NCI-H2171 (cell line): ENCODE measurements at places on chromosomes 4 and X.

DNA sequence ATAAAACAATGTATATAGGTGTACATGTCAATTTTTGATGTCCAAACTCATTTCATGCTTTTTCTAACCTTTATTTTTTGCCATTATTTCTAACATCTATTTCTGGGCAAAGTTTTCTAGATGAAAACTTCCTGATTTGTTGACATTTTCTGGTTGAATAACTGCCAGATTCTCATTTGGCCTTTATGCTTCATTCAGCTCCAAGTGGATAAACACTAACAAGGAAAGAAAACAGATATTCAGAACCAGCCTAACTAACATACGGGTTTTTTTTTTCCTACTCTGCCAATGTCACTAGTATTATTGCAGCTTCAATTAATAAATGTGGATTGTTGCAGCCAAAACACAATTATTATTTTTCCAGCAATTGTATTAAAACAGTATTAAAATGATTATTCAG, 50.9 kb upstream of the RAP1GDS1 start:
- DNase-seq, result no peak

- DNase-seq, result no peak
These were observed 100.3 kb upstream of the DDIT4L start for GRCh38 chr4:100290585-100290984.

DNA sequence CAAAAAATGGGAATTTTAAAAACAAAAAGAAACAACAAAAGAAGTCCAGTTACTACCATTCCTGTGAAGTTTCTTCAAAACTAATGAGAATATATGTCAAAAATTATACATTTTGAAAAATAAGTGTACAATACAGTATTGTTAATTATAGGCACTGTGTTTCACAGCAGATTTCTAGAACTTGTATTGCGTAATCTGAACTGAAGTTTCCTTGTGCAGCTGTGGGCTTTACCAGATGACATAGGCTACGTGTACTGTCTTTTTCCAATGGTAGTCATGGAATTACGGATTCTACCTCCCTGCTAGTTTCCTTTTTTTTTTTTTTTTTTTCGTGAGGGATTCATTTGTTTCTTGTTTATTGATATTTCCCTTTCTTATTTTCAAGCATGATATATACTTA, 113.8 kb upstream of the GABRA2 start:
- DNase-seq, result no peak

DNA sequence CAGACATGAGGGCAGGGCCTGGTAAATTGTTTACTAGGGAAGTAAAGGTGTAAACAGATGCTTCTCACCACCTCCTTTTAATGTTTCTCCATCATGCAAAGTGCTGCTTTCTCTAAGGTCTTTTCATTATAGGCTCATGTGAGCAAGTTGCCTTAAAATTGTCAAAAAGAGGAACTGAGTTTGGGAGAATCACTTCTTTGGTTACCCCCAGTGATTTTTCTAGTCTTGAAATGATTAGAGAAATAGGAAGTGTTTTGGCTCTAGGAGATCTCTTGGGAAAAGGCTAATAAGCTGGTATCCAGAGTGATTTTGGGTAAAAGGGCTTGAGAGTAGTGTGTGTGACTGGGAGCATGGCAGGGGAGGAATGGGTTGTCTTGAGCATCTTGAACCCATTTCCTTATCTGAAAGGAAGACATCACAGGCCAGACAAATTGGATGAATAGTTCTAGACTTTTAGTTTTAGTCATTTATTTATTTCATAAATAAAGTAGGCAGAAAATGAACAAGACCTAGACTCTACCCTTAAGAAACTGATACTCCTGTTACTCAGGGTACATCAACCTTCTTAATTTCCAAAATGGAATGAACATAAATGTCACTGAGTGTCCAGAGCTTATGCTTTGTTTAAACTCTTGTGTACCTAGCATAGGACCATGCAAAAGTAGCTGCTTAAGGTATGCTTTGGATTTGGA, 14.2 kb downstream of the GRPR start:
- DNase-seq, result no peak

DNA sequence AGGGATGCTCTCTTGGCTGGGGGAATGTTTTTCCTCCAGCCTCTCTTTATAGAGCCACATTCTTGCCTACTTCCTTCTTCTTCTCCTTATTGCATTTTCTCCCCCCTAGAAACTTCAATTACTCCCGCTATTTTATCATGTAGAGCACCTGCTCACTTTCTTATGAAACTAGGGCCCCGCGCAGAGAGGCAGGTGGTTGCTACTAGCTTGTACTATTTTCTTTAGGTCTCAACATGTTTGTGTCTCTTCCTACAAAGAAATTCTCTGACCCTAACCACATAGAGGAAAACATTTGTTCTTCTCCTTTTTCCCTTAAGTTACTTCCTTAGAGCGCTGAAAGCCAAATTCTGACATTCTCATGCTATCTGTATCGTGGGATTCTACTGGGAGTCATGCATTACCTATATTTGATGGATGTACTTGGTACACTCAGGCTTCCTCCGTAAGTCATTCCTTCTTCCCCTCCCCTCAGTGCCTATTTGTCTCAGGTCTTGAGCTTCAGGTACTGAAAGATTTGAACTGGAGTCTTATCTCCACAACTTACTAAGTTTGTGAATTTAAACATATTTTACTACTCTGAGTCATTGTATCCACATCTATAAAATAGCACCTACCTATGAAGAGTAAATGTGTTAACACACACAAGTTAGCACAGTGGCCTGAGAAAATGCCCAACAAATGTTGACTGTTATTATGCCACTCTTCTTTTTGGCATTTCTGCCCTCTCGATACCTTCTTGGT, 159.1 kb upstream of the LEF1 start:
- DNase-seq, result no peak
